ENCODE measurements at places on chromosomes 1 and 21.

GRCh38 chr1:47812904-47813514 lies 184.2 kb downstream of the TRABD2B start:
- DNase-seq = no peak

DNA sequence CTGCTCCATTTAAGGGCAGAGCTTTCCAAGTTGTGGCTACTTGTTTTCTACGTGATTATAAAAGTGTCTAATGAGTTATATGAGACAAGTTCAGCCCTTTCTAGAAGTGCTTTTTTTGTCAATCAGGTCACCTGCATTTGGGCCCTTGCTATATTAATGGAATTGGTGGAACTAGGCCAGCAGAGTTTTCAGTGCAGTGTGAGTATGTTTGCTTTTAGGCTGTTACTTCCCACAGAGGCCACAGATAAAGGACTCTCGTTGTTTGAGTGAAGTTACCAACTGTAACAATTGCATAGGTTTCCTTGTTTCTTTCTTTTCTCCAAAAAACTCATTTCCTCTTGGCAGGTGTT lies 10.9 kb downstream of the SMAP2 start:
- DNase-seq = no peak

DNA sequence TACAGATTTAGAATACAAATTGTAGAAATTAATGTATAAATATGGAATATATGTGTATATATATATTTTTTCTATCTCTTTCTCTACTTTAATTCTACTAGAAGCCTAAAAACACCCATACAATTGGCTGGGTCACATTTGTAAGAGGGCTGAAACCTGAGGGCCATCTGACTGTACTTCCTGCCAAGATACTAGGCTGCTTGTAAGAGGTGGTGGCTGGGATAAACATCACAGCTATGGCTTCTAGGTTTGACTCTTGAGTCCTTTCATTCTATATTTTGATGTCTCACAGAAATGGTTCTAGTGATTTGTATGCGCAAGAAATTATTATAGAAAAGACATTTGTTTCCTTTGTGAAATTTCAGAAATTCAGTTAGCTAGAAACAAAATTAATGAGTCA lies 1155.2 kb upstream of the B3GALT2 start:
- DNase-seq = no peak

GRCh38 chr1:244833734-244834542 lies 1.5 kb upstream of the COX20 start:
- peak; percentile 11 for DNase-seq

DNA sequence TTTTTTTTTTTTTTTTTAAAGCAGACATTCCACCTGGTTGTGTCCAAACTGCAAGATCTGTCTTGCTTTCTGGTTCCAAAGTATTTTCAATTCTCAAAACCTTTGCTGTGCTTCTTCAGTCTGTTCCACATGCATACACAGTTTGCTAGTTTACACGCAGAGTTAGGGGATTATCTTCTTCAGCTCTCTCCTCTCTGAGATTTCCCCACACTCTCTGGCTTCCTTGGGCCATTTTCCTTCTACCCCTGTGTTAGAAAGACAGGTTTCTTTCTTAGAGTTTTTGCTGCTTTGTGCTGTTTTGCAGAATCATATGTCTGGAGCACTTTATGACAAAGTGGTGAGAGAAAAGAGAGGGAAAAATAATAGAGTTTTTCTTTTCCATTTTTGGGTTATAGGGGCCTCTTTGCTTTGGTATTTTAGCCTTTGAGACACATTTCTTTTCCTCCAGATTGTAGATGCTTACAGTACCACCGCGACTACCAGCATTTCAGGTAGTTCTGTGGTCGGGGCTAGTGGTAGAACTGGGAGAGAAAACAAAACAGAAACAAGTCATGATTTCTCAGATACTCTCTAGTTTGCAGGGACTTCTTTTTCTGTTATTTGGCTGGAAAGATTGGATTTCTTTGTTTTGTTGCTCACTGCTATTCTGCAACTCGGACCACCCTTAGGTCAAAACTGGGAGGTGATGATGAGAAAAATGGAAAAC lies 66.3 kb downstream of the RABGAP1L start:
- DNase-seq = no peak

DNA sequence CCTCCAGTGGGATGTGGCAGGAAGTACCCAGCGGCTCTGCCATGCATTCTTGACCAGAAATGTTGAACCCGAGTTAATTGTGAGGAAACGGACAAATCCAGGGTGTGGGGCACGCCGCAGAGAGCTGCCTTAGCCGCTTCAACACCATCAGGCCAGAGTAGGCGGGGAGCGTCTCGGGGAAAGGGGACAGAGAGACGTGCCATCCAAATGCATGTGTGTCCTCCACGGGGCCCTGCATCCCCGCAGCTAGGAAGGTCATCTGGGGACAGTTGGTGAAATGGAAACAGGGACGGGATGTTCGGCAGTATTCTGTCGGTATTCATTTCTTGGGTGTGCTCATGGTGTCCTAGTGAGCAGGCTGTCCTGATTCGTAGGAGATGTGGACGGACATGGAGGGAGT lies 59.1 kb upstream of the TRAPPC10 start:
- no peak for DNase-seq

DNA sequence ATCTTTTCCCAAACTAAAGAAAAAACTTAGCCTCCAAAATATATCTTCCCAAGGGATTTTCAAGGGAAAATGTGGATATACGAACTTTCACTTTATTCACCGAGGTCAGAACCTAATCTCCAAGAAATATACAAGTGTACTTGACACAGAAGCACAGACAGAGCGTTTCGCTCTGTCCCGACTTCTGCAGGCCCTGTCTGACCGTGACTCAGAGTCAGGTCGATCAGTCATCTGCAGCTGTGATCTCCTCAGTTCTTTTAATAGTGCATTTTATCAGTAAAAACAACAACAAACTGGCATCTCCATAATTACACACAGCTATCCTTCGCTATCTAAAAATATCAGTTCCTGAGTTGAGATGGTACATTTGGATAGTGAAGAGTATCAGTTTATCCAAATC lies 226.6 kb downstream of the TM2D1 start:
- no peak for DNase-seq

- no peak for DNase-seq
These were observed 33.8 kb upstream of the KCNE2 start for GRCh38 chr21:34330055-34330454.

DNA sequence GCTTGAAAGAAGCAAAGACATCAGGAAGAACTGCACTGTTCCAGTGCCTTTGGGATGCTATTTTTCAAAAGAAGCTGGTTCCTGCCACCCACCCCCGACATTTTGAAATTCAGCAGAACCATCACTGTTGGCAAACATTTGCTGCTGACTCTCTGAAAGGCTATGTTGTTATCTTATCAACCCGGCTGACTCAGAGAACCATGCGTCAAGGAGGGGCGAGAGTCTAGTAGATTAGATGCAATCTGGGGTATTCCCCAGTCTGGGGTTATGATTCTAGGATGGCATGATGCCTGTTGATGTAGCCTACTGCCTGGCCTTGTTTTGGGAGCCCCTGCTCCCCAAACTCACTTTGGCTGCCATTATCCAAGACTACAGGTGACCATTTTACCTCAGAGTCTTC lies 267.8 kb upstream of the RUNX1 start:
- DNase-seq = no peak

DNA sequence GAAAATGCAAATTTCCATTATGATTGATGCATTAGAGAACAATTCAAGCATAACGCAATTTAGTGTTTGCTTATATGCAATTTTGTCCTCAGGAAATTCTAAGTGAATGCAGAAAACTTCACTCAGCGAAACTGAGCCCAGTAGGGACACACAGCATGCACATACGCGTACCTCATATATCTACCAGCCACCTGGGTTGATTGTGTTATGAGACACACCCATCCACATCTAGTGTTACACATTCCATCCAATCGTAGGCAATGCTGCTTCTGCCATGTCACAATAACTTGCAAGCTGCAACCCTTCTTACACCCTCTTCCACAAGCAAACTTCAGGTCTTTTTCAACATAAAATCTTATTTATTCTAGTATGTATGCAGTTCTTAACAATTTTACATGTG lies 312.9 kb downstream of the HHAT start:
- DNase-seq = no peak

- no peak for DNase-seq
These were observed 30.0 kb downstream of the WLS start for GRCh38 chr1:68202239-68202832.

DNA sequence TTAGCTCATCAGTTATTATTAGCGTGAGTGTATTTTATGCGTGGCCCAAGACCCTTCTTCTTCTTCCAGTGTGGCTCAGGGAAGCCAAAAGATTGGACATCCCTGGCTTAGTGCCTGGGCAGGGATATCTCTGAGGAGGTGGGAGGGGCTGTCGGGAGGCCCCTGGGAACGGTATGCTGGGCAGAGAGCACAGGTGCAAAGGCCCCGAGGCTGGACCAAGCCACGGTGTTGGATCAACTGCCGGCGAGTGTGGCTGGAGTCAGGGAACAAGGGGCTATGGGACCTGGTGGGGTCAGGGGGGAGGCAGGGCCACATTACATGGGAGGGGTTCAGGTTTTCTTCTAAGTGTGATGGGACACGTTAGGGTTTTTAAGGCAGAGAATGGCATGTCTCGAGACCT lies 62.7 kb downstream of the FHAD1 start:
- DNase-seq = no peak

DNA sequence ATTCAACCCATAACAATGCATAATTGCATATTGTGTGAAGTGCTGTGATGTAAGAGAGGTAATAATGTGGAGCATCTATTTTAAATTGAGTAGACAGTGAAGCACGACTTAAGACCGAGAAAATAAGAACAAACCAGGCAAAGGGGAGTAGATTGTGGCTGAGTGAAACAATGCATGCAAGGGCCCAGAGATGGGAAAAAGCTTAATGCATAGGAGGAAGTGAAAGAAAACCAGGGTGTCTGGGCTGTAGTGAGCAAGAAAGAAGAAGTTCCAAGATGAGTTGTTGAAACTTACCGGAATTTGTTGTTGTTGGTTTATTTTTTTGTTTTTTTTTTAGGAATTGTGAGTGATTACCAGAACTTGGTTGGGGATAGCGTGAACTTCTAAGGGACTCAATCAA lies 104.7 kb downstream of the SNX7 start:
- no peak for DNase-seq

DNA sequence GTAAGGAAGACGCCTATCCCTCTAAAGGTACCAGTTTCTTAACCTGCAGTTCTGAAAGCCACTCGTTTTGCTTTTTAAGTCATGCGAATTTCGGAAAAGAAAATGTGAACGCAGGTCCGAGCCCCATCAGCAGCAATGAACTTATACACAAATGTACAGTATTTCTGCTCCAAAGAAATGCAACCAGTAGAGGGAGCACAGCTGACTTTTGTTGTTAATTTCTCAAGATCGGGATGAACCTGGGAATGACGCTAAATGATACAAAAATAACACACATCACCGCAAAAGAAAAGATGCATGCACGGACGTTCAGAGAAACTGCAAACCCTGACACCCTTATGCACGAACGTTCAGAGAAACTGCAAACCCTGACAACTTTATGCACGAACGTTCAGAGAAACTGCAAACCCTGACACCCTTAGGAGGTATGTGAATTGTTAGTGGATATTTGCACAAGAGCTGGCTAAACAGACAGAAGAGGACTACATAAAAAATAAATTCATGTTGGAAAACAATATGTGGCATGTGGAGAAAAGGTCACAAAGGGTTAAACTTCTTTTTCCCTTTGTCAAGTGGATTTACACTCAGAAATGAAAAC lies 3.5 kb upstream of the TIAM1 start:
- no peak for DNase-seq

DNA sequence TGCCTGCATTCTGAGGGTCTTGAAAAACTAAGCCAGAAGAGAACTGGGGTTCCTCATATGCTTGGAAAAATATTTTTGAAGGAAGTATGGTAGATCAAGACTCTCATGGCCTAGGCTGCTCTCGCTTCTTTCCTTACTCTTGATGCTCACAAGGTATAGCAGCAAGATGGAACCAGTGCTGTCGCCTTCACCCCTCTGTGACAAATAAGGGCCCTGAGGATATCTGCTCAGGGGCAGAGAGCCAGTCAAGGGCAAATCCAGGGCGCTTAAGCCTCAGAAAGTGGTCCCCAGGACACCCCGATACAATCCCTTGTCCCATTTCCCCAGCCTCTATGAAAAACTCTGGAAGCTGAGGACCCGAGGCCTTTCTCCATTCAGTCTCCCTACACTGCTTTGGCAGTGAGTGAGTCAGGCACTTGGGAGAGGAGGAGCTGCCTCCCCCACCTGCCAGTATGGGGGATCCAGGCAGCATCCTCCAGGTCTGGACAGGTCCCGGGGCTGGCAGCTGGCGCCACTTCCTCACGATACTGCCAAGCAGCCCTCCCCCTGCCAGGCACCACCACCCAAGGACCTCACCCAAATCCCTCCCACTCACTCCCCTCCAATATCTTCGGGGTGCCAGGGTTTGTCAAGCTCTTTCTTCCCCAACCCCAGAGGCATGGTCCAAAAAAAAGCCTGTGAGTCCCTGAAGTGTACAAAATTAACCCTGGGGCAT lies 1.3 kb downstream of the IGSF9 start:
- DNase-seq = no peak

DNA sequence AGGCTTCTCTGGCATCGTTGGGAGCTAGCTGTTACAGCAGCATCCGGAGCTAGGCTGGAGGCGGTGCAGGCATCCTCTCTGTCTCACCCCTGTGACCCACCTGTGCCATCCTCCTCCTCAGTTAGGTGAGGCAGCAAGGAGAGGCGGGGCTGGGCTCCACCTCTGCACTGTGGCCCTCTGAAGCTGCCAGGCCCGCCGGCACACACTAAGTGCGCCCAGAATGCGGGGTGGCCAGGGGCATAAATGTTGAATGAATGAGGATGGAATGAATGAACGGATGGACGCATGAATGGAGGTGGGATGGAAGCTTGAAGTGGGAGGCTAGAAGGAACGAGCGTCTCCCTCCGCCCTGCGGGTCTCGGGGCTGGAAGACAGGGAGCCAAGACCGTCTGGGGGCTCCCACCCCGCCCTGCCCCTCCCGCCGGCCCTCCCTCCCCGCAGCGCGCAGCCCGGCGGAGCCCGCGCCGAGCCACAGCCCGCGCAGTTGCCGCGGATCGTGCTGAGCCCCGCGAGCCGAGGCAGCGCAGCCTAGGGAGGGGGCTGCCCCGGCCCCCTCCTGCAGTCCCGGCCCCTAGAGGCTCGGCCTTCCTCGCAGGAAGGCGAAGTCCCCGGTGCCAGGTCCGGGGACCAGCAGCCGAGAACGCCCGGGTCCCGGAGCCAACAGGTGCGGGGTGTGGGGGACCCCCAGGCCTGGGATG lies at the start of gene HCRTR1:
Gene HCRTR1, plus strand, starts transcription at position 472 of the 698 bp plus-strand sequence. CDS start 1,504 bp downstream, outside the sequence.
- no peak for DNase-seq

- no peak for DNase-seq
These were observed 77.0 kb downstream of the ZZZ3 start for GRCh38 chr1:77605246-77606026.

Data from stimulated activated CD4-positive, alpha-beta T cell treated with anti-CD3 and anti-CD28 coated beads, Interleukin-1b, Interleukin-23, amount 100 ng/mL, for 24 hours (primary cell).